ENCODE measurements at places on chromosomes 13 and 19.
A peak's percentile ranks its signal among the peaks of the same experiment; 100 is the strongest.

GRCh38 chr19:15378534-15379082 lies 979 bp downstream of the AKAP8 start:
- DNase-seq: peak; percentile 29

- DNase-seq: no peak
Observed at GRCh38 chr13:24173795-24174194, 13.3 kb downstream of the SPATA13 start.

GRCh38 chr19:18847549-18848463 lies 16.0 kb downstream of the UPF1 start:
- peak; percentile 82 for DNase-seq

DNA sequence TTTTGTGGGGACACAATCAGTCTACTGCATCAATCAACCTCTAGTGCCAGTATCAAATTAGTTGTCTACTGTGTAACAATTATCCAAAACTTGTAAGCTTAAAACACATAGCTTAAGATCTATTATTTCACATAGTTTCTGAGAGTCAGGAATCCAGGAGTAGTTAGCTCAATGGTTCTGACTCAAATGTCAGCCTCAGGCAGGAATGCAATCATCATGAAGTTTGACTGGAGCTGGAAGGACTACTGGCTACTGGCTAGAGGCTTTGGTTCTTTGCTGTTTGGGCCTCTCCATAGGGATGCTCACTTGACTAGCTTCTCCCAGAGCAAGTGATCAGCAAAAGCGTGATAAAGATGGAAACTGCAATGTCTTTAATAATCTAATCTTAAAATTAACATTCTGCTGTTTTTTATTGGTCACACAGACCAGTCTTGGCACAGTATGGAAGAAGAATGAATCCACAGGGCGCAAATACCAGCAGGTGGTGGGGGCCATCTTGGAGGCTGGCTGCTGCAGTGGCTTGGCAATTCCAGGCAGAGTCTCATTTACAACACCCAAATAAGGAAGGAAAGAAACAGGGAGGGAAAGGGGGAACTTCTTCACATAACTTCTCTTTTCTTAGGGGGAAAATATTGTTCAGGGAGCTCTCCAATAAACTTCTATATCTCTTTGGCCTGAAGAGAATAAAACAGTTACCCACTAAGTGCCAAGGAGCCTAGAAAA lies 15.7 kb downstream of the CAB39L start:
- peak; percentile 13 for DNase-seq

- DNase-seq: peak; percentile 71
Observed at GRCh38 chr19:28980236-28980868, 232.6 kb downstream of the UQCRFS1 start.

- DNase-seq: peak; percentile 55
Observed at GRCh38 chr19:51690454-51691073, 2.6 kb upstream of the SPACA6 start.

- no peak for DNase-seq
Observed at GRCh38 chr13:23988546-23989122, 91.3 kb upstream of the C1QTNF9B start.

DNA sequence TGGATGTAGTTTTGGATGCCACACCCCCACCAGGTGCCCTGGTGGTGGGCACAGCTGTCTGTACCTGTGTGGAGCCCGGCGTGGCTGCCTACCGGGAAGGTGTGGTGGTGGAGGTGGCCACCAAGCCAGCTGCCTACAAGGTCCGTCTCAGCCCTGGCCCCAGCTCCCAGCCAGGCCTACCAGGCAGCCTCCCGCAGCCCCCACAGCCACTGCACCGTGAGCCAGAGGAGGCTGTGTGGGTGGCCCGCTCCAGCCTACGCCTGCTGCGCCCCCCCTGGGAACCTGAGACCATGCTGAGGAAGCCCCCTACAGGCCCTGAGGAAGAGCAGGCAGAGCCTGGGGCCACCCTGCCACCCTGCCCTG lies 3.5 kb downstream of the CIC start:
- DNase-seq: no peak

- peak; percentile 28 for DNase-seq
Observed at GRCh38 chr13:106533943-106534638, 1.4 kb downstream of the EFNB2 start.

DNA sequence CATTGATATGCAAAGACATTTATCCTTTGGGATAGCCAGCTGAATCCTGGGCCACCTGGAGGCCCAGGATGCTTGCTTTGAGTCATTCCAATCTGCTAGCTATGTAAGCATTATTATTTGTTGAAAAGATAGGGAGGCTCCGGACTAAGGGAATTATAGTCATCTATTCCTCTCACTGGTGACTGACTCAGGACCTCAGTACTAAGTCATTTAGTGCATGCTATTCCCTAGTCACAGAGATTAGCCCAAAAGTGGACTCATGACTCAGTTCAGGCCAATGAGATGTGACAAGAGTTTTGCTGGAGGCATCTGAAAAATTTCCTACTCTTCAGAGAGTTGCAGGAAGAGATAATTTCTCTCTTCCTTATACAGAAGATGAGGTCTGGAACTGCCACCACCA lies 67.9 kb upstream of the ITM2B start:
- no peak for DNase-seq

GRCh38 chr13:26599403-26599802 lies 41.9 kb downstream of the WASF3 start:
- no peak for DNase-seq

DNA sequence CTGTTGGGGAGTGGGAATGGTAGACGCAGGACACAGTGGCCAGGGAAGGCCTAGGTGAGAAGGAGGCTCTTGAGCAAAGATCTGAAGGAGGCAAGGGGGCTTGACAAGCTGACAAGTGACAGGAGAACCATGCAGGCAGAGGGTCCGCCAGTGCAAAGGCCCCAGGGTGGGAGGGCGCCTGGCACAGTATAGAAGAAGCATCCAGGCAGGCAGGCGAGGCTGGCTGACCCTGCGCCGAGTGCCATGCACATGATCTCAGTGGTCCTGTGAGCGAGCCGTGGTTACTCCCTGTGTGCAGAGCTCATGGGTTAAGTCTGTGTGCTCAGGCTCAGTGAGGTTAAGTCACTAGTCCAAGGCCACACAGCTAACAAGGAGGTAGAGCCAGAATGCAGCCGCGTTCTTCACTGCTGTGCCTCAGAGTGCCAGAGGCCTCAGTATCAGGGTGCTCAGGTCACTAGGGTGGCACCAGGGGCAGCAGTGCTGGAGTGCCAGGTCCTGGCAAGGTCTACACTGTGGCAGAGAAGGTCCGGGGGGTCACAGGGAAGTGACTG lies 15.2 kb downstream of the CNFN start:
- no peak for DNase-seq

GRCh38 chr19:41219924-41220567 lies 1.0 kb downstream of the AXL start:
- no peak for DNase-seq

Data from HFFc6 (cell line).